ENCODE measurements at places on chromosomes 2 and 18.

GRCh38 chr18:44067186-44067585 is 613.5 kb upstream of the SETBP1 start:
- DNase-seq, result no peak

- no peak for DNase-seq
Measured at GRCh38 chr2:113104054-113104611, 23.3 kb upstream of the IL1RN start.

GRCh38 chr18:73824671-73825070 is 323.0 kb downstream of the FBXO15 start:
- no peak for DNase-seq

GRCh38 chr2:126858436-126858835 is 40.3 kb upstream of the TEX51 start:
- no peak for DNase-seq

DNA sequence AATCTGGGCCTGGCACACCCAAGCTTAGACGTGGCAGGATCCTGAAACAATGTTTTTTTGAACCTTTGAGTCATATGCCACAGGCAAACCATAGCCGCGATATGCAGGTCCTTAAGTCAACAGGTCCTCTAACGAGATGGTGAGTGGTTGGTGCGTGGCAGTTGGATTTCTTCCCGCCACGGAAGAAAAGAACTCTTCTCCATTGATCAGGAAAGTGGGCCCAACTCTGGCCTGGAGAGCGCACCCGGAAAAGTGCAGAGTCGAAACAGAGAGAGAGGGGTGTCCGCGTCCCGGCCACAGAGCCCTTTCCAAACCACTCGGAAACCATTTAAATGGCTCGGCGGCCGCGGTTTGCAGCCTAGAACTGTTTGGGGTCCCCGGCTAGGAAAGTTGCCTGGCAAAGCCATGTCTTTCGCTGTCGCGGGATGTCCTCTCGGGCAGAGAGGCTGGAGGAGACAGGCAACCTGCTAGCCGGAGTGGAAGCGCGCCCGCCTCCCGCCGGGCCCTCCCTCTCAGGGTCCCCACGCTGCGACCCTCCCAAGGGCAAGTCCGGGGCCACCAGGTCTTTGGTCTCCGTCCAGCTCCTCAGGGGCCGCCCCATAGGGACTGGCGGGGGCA is 777 bp downstream of the GALNT3 start:
- DNase-seq, result no peak

DNA sequence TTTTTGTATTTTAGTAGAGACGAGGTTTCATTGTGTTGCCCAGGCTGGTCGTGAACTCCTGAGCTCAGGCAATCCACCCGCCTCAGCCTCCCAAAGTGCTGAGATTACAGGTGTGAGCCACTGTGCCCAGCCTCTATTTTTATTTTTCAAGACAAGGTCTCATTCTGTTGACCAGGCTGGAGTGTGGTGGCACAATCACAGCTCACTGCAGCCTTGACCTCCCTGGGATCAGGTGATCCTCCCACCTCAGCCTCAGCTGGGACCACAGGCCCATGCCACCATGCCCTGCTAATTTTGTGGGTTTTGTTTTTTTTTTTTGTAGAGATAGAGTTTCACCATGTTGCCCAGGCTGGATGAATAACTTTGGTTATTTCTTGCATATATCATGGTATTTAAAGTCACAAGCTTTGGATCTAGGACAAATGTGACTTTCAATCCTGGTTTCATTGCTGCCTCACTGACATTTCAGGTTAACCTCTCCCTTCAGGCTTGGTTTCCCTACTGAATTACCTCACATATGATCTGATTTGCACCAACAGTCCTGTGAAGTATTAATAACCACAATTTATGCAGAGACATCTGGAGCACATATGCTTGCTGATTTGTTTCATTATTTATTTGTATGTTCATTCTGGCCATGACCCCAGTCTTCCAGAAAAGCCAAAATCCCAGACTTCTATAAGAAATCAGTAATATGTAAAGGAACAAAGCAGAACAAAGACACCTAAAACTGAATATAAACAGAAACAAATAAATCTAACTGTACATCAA is 17.5 kb upstream of the RAB31 start:
- no peak for DNase-seq

DNA sequence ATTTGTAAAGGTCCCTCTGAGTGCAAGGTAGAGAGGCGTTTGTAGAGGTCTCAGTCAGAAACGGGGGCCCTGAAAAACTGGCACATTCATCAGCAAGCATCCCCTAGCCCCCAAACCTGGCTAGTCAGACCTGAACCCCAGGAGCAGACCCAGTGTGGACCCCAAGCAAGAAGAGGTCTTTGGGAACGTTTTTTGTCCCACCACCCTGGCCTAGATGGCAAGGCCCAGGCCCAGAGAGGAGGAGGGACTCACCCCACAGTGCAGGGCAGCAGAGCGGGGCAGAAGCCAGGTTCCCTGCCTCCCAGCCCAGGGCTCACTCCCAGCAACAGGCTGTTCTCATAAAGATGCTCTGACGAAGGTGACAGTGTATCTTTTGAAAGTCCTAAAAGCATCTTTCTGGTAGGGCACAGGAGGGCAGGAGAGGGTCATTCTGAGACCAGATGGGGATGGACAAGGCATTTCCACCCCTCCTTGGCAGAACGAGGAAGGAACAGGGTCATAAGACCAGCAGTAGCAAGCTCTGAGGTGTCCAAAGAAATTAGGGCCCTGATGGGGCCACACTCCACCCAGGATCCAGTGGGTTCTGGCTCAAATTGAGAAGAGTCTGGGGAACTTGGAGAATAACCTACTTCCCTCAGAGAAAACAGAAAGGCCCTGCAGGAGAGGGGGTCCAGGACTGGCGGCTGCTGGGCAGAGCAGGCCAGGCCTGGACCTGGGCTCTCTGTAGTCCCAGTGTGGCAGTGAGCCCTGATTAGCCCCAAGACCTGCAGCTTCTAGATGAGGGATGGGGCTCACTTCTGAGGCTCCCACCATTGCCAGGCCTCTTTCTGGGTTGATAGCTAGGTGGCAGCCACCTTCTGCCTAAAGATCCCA is 18.2 kb downstream of the ADRA2B start:
- no peak for DNase-seq

- DNase-seq, result no peak
Measured at GRCh38 chr2:77169426-77169825, 352.8 kb downstream of the LRRTM4 start.

GRCh38 chr18:22493940-22494339 is 76.2 kb upstream of the CTAGE1 start:
- DNase-seq, result no peak

GRCh38 chr2:164879901-164880535 is 38.4 kb upstream of the COBLL1 start:
- no peak for DNase-seq

DNA sequence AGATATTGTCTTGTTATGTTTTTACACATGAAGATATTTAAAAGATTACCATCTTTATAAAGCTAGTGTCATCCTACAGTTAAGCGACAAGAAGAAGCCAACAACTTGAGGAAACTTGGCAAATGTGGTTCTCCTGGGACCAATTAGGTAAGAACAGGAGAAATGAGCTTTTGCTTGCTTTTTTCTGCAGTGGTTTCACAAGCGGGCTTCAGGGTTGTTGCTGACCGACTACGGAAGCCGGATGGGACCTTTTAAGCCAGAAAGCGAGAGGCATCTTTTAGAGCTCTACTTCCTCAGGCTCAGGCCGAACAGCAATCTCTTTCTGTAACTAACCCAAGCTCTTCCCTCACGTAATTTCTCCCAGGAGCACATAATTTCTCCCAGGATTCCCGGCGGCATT is 256.5 kb downstream of the CNTNAP5 start:
- no peak for DNase-seq

- DNase-seq, result no peak
Measured at GRCh38 chr2:18464913-18465312, 95.5 kb downstream of the RDH14 start.

- peak; percentile 1 for DNase-seq
Measured at GRCh38 chr18:11654736-11655605, 34.1 kb upstream of the GNAL start.

DNA sequence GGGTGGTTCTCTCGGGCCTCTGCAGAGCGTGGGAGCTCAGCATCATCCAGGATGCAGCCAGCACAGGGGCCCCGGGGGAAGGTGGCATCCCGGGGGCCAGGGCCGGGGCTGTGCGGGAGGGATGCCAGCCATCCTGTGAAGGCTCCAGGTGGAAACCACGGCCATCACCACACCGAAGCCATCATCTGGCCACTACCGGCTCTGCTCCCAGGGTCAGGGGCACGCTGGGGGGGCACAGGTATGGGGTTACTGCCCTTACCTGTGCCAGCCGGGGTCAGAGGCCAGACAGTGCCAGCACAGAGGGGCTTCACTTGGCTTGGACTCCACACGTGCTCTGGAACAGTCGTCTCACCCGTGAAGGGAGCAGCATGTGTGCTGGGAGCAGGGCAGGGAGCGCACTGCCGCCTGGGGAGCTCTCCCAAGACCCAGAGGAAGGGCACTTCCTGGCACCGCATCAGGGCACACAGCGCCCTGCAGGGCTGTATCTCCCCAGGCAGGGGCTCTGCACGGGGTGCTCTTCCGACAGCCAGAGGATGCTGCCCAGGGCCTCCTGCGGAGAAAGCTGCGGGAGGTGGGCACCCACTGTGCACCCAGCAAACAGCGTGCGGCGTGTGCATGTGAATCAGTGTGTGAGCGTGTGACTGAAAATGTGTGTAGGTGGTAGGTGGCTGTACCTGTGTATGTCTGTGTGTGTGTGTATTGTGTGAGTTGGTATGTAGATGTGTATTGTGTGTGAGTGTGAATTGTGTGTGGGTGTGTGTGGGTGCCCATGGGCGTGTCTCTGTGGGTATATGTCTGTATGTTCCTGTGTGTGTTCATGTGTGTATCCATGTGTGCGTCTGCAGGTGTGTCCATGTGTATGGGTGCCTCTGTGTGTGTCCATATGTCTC is 75.0 kb downstream of the PTGR3 start:
- DNase-seq, result no peak

DNA sequence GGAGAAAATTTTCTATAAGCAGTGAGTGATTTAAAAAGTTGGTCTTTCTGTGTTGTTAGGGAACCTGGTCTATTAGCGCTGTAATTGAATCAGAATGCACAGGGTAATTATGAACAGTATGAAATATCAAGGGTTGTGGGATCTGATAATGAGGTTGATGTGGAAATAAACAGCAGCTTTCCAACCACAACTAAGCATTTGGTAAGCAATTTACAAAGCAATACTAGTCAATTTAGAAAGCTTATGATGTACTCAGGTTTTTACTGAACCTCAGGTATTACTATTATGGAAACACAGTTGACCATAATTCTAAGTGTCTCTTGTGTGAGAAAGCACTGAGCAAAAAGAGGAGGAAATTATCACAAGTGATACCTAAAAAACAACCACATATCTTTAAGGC is 11.0 kb upstream of the SMCHD1 start:
- no peak for DNase-seq

GRCh38 chr2:74219846-74220486 is 21.6 kb downstream of the MTHFD2 start:
- no peak for DNase-seq

GRCh38 chr2:46557788-46558187 is 78.4 kb downstream of the TMEM247 start:
- DNase-seq, result no peak

GRCh38 chr18:59140302-59140885 is 710 bp downstream of the SEC11C start:
- no peak for DNase-seq

GRCh38 chr2:160224507-160224906 is 24.4 kb upstream of the ITGB6 start:
- no peak for DNase-seq

DNA sequence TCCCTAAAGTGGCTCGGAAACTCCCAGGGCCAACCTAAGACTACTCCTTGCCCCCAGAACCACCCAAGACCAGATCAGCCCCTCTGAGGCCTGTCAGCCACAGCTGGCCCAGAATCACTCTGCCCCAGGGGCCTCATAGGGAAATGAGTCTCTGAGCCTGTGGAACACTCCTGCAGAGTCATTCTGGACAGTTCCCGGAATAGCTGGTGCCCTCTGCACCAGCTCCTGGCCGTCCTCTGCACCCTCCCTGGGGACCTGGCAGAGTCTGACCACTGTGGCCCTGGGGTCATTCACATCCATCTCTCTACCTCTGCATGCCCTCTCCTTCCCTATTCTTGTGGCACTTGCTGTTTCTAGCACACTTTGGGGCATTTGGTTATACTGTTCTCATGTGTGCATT is 14.6 kb upstream of the TMEM214 start:
- no peak for DNase-seq

DNA sequence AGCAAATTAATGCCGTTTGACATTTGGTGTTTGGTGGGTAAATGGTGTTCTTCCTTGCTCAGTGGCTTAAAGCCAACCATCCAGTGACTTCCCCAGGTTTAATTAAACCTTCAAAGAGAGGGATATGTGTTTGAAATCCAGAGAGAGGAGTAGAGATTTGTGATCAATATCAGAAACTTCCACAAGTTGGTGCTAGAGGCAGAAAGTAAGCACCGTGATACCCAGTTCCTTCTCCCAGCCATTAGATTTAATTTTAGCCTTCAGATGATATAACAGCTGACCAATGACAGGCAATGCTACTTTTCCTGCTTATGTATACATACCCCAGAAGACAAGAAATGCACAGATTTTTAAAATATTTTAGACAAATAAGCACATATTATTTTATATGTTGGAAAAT is 398.5 kb downstream of the CDH2 start:
- no peak for DNase-seq

GRCh38 chr2:136378712-136379595 is 261.0 kb upstream of the CXCR4 start:
- DNase-seq, result peak; percentile 13

DNA sequence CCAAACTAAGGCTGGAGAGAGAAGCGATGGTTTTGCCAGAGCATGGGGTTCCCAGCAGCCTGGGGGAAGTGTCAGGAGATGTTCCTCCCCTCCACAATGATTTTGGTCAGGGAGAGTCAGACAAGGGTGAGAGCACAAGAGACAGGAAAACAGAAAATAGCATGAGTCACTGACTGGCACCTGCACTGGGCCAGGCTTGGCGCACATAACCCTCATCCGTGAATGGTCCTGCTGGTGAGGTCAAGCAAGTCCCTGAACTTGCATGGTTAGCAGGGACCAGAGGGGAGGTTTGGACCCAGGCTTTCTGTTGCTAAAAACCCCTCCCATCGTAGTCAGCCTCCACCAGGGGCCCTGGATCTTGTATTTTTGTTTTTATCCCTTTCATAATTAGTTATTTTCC is 174.5 kb upstream of the MYT1L start:
- no peak for DNase-seq

- no peak for DNase-seq
Measured at GRCh38 chr2:240586919-240587800, 626 bp downstream of the CAPN10 start.

DNA sequence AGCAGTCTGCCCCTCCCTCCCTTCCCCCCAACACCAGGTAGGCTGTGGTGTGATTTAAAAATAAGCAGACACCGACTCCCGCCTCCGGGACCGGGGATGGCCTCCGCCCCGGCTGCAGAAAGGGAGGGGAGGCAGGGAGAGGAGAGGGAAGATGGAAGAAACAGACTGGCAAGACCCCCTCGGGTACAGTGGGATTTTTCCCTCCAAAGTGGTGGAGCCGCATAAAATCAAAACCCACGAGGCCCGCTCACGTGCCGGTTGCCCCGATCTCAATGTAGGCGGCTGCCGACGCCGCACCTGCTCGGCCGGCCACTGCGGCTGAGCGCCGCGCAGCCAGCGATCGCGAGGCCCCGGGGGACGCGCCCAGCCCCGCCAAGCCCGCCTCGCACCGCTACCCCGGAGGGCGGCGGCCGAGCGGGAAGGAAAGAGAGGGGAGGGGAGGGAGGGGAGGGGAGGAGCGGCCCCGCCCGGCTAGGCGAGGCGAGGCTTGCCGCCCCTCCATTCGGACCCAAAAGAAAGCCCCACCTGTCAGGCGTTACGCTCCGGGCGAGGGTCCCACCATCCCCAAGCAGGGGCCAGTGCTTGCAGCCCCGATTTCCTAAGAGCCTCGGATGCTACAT is 811 bp downstream of the ADD2 start:
- no peak for DNase-seq

All from NCI-H1930 (cell line).